MV-4-11 (cell line): ENCODE measurements at places on chromosomes 2 and 18.

DNA sequence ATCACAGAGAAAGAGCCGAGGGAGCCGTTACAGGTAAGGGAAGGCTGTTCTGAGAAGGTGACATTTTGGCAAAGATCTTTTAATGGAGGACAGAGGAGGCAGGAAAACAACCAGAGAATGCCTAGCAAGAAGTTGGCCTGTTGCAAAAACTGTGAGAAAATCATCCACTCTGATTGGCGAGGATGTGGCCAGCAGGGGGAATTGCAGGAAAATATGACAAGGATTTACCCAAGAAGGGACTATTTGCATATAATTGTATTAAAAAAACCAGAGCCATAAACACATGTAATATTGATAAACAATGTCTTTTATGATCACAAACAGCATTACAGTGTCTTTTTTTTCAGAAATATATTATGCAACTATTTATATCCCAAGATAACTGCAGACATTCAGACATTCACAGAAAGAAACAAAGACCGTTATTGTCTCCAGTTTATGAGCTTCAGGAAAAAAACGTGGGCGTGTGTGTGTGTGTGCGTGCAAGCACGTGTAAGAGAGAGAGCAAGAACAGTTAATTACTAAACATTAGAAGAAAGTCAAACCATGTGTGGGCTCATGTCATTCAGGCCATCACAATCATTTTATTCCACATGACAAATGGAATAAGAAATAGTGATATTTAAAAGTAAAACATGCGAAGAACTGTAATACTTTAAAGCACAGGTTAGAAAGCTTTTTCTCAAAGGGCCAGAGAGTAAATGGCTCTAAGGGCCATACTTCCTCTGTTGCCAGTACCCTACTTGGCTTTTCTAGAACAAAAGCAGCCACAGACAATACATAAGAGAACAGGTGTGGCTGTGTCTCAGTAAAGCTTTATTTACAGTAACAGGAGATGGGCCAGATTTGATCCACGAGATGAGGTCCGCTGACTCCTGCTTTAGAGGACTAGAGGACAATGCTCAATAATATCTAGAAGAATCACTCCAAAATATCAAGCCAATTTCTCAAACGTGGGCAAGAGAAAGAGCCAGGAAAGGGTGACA, 324.1 kb downstream of the DLGAP1 start:
- no peak for DNase-seq

DNA sequence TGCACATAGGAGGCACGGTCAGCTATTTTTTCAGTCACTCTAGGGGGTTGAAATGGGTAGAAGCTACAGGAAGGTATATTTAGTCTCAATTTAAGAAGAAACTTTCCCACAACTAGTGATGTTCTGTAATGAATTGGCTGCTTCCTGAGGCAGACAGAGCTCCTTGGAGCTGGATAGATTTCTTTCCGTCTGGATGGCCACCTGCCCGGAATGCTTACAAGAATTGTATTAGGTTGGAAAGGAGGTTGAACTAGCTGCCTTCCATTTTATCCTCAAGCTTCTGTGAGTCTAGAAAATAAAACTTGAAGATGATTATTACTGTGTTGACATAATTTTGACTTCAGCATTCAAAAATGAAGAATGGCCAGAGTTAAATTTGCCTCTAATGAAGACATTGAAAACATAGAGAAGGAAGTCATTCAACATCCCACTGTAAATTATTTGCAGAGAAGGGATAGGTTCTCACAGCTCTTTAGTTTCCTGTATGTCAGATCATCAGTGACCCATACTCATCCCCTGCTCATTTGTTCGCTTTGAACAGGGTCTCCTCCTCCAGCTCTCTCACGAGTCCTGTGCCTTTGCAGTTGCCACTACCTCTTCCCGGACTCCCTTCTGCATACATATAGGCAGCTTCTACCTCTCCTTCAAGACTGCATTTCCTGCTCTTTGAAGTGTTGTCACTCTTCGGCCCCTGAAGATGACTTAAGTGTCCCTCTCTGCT, 88.8 kb downstream of the CRIM1 start:
- no peak for DNase-seq

GRCh38 chr2:26335231-26335630, 10.7 kb upstream of the SELENOI start:
- no peak for DNase-seq

DNA sequence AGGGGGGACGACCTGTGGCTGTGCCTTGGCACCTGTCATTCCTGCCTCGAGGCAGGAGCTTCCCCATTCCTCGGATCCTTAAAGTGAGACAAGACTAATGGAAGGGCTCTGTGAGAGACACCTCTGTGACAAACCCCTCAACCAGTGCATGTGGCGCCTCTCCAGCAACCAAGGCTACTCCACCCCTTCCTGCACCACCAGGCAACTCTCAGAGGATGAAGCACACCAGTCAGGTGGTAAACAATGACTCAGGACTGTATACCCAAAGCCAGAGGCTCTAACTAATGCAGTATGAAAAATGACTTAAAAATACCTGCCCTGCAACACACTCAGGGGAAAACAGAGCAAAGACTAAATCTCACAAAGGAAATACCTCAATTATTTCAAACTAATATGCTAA, 136.9 kb downstream of the UXS1 start:
- DNase-seq, result no peak

GRCh38 chr2:127634066-127634617, 11.8 kb upstream of the GPR17 start:
- no peak for DNase-seq

DNA sequence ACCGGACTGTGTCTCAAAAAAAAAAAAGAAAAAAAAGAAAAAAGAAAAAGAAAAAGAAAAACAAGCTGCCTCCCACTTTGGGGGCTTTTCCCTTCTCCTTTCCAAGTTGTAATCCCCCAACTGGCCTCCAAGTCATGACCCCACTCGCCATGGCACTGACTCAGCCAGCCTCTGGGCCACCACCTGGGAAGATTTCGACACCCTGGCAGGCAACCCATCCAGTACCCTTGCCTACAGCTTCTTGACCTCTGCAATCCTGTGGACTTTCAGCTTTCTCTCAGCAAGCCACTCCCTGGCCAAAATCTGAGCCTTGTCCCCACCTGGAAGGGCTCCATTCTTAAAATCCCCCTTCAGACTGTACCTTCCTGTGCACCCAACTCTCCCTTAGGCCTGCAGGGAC, 22.3 kb upstream of the FOSL2 start:
- peak; percentile 42 for DNase-seq

DNA sequence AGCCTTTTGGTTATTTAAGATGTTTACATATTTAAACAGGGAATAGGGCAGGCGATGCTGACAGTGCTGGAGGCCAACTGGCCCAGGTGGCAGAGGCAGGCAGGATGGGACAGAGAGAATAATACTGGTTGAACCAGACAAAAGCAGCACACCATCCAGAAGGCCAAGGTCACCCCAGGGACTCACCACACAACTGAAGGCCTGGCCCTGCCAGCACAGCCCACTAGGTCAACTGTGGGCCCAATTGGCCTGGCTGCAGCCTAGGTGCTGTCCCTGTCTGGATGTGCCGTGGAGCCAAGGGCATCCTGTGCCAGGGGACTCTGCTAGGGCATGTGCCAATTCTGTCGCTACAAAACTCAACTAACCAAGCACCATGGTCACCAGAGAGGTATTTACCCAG, 69.2 kb downstream of the RNF152 start:
- DNase-seq, result no peak
